HL-60 (cell line): ENCODE measurements at places on chromosomes 11 and 22.

DNA sequence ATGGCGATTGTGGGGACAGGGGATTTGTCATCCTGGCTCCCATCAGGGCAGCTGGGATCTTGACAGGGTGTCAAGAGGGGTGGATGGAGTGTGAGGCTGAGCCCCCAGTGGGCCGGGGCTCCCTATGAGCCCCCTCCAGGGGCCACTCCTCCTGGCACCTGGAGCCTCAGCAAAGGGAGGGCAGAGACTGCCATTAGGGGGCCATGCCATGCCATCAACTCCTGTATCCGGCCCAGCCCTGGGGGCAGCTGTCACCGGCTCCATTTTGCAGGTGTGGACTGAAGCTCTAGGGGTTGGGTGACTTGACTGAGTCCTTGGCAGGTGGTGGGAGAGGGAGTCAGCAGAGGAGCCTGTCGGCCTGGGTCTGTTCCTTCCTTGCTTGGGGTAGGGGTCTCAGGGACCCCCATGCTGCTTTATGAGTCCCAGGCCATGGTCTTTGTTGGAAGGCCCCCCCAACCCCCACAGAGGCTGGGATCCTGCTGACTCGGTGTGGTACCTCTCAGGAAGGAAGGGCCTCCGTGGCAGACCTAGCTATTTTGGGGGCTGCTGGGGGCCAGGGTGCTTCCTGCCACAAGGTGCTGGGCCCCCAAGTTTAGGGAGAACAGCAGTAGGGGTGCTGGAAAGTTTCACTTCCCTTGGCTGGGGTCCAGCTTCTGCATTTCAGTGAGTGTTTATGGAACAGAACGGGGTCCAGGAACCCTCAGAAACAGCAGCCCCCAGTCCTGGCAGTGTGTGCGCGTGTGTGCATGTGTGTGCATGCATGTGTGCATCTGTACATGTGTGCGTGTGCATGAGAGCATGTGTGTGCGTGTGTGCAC is 1.5 kb downstream of the ACY3 start:
- peak; percentile 46 for DNase-seq

DNA sequence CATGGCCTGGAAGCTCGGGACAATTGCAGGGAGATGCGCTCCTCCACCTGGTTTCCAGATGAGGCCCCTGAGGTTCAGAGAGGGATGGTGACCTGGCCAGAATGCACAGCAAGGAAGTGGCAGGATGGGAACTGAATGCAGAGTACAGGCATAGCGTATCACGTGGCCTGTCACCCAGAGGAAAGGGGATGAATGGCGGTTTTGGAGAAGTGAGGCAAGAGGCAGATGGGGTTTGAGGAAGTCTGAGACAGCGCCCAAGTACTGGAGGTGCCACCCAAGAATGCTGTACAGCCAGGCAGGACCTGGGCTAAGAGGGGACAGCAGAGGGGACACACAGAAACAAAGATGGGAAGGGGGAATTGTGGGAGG is 4.9 kb downstream of the RAB3IL1 start:
- DNase-seq, result peak; percentile 68

DNA sequence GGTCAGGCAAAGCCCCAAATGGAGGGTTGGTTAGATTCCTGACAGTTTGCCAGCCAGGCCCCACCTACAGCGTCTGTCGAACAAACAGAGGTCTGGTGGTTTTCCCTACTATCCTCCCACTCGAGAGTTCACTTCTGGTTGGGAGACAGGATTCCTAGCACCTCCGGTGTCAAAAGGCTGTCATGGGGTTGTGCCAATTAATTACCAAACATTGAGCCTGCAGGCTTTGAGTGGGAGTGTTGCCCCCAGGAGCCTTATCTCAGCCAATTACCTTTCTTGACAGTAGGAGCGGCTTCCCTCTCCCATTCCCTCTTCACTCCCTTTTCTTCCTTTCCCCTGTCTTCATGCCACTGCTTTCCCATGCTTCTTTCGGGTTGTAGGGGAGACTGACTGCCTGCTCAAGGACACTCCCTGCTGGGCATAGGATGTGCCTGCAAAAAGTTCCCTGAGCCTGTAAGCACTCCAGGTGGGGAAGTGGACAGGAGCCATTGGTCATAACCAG is 4.7 kb upstream of the TTC36 start:
- DNase-seq, result peak; percentile 22

DNA sequence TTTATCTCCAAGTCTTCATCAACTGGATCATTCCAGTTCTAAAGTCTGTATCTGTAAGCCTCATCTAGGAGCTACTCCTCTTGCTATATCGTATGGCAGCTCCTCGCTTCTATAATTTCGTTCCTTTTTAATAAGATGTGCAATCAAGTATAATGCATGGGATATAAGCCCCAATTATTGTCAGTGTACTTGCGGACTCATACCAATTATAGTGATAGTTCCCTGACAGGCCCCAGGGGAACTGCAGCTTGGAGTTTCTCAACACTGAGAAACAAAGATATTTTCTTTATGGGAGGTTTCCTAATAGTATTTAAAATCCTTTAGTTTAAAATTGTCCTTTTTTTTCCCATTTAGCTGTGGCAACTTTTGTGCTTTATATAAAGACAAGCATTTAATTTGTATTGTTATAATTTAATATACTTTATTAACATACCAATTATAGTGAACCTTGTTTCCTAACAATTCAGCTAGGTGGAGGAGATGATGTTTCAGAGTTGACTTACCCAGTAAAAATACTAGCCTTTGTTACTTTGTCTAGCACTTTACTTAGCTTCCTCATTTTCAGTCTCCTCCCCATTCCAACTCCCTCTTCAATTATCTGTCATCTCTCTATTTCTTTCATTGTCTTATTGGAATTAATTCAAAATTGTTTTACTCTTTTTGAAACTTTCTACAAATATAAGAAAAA is 25.3 kb upstream of the DDX17 start:
- peak; percentile 20 for DNase-seq

GRCh38 chr22:36332623-36333332 is 55.0 kb downstream of the MYH9 start:
- peak; percentile 60 for DNase-seq

GRCh38 chr11:120883404-120884080 is 140.4 kb upstream of the TBCEL start:
- DNase-seq, result no peak

DNA sequence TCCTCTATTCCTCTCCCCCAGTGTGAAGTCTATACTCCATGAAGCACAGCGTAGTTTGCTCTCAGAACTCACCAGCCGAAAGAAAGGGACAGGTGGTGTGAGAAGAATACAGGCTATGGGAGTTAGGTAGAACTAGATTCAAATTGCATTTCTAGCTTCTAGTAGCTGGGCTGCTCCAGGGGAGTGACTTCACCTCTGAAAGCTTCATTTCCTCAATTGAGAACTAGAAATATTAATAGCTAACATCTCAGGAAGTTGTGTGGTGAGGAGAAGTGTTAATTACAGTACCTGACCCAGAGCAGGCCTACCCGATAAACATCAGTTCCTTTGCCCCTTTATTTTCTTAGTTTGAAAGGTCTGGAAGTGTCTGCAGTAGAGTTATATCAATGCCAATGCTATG is 484.7 kb upstream of the TENM4 start:
- no peak for DNase-seq

- no peak for DNase-seq
Observed at GRCh38 chr22:46146329-46146728, 4.0 kb upstream of the PPARA start.

DNA sequence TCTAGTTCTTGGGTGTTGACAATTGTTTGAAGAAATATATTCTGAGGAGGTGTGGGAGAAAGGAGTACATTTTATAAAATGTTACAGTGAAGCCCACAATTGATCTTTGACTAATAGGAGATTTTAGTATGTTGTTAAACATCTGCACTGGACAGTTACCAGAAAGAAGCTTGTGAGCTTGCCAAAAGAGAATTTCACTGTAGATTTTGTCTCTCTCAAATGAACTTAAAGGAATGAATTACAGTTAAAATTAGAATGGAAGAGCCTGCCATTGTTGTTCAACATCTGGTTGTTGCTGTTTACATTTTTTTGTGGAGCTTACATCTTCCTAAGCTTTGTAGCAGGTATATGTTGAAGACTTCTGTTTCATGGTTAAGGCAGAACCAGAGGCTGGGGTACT is 620.5 kb upstream of the CCDC179 start:
- DNase-seq, result no peak

- no peak for DNase-seq
Observed at GRCh38 chr11:63915961-63916836, 765 bp downstream of the RCOR2 start.

DNA sequence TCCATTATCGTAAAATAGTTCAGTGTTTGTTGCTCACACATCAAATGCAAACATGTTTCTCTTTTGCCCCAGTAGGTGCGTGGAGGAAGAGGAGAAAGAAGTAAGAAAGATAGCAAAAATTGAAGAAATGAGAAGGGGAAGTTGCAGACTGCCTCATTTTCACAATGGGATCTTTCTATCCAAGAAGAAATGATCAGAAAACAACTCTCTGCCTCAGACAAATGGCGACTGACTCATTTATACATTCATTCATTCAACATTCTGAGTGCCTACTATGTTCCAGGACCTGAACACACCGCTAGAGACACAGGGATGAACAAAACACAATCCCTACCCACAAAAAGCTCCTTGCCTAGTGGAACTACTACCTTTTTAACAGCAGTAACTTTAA is 367 bp downstream of the HPS5 start:
- no peak for DNase-seq

DNA sequence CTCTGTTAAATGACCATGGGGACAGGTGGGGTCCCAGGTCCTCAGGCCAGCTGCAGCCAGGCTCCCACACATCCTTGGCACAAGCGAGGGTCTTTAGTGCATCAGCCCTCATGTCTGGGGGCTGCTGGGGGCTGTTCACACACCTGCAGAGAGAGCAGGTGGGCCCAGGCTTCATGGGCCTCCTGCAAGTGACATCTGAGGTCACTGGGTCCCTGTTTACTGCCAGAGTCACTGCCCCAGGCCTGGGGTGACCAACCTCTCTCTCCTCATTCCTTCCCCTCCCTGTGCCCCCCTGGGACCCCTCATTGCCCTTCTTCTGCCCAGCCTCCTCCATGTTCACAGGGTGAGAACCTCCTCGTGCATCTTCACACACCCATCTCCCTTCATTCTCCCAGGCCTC is 92.4 kb downstream of the RTL6 start:
- DNase-seq, result no peak
